ENCODE measurements at places on chromosomes 3 and 15.

DNA sequence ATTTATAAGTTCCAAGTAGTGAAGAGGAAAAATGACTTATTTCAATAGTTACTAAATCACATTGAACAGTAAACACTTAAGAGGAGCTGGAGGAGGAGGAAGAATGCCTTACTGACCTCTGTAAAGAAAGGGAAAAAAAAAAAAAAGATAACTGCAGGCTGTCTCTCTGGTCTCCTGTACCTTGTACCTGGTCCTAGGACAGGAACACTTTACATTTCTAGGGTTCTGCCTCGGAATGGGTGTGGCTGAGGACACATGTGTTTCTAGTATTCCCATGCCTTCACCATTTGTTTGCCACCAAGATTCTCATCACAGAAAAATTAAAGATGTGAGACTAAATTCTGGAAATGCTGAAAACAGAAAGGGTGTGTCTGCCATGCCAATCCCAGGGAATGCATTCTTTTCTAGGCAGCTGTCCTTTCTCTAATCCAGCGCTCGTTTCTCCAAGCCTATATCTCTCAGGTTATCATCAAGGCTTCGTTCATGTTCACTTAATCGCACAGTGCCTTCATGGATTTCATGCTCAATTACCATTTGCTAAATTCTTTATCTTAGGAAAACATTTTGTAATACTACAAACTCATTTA lies 1208.3 kb downstream of the OTOL1 start:
- DNase-seq = no peak

GRCh38 chr15:60536951-60537350 lies 58.0 kb upstream of the ICE2 start:
- DNase-seq = no peak

- no peak for DNase-seq
Observed at GRCh38 chr3:166279636-166280035, 442.4 kb upstream of the BCHE start.

GRCh38 chr3:3209714-3210113 lies 30.2 kb upstream of the CRBN start:
- no peak for DNase-seq

DNA sequence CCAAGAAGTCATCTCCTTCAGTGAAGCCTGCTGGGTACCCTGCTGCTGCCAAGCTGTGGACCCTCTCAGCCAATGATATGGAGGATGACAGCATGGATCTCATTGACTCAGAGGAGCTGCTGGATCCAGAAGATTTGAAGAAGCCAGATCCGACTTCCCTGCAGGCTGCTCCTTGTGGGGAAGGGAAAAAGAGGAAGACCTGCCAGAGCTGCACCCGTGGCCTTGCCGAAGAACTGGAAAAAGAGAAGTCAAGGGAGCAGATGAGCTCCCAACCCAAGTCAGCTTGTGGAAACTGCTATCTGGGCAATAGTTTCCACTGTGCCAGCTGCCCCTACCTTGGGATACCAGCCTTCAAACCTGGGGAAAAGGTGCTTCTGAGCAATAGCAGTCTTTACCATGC lies 13.7 kb upstream of the ANP32A start:
- DNase-seq = no peak

DNA sequence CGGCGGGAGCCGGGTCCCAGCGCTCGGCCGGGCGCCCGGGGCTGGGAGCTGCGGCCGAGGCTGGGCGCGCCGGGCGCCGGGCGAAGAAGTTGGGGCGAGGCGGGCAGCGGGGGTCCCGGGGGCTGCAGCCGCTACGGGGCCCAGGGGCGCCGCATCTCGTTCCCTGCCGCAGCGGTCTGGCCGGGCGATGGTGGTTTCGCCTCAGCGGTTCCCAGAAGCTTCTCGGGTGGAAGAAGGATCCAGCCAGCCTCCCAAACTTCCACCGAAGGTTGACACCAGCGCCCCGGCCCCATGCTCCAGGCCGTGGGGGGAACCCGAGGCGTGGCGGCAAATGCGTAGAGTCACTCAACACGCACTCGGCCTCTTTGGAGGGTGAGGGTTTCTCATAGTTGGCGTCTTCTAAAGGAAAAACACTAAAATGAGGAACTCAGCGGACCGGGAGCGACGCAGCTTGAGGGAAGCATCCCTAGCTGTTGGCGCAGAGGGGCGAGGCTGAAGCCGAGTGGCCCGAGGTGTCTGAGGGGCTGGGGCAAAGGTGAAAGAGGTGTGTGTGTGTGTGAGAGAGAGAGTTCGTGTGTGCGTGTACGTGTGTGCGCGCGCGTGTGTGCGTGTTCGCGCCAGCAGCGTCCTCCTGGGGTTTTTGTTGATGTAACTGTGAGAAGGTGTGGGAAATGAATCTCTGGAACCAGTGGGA lies 940 bp downstream of the BOC start:
- DNase-seq = no peak

Measured in caudate nucleus (tissue), 63 donors.